ENCODE measurements at places on chromosomes 12 and 14. TPM values are rescaled to one million over a fixed set of nuclear protein-coding genes. Genes with fewer than 3 reads are reported as not detected.

Gene ZFHX2
- 0.10 TPM for total RNA-seq

Gene DTX1
- total RNA-seq, result 1.3 TPM

Gene PIWIL1
- total RNA-seq, result 0.08 TPM

Gene KCNC2
- not detected for total RNA-seq

Gene TAS2R43
- total RNA-seq, result not detected

Gene MED13L
- total RNA-seq, result 21.7 TPM

Gene GCH1
- 4.6 TPM for total RNA-seq

Gene FAM186B
- 3.8 TPM for total RNA-seq

Gene ZNF891
- 0.43 TPM for total RNA-seq

GRCh38 chr12:124747426-124748161, 116.1 kb downstream of the SCARB1 start:
- DNase-seq, result peak; percentile 90

DNA sequence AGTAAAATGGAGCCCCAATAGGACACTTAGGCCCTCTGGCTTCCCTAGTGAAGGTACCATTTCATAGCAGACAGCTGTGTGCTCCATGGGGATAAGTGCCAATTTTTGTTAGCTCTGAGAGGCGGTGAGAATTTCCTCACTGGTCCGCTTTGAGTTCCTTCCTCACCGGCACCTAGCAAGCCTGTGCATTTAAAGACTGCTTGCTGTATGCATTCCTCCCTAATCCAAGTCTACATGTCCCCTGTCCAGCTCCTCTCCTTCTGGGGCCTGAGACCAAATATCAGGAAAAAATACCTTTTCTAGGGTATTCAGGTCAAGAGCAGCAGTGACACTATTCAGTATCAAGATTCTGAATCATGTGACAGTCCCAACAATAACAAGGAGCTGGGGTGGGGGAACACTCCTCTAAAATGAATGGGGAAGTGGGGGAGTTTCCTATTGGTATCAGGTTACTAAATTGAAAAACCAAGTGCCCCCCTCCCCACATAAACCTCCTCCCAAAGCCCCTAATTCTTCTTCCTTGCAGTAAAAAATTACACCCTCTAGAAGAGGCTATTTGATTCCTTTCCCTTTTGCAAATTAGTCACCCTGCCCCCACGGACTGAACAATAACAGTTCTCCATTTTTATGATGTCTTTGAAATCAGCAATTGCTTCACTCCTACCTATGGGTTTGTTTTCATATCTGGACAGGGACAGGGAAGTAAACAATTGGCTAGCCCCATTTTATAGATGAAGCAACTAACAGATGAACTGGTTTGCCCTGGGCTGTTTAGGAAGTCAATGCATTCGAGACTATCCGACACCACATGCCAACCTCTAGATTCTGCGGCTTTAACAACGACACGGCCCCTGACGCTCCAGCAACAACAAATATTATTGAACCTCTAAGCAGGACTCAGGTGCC, 28.9 kb downstream of the BCL11B start:
- DNase-seq, result no peak

DNA sequence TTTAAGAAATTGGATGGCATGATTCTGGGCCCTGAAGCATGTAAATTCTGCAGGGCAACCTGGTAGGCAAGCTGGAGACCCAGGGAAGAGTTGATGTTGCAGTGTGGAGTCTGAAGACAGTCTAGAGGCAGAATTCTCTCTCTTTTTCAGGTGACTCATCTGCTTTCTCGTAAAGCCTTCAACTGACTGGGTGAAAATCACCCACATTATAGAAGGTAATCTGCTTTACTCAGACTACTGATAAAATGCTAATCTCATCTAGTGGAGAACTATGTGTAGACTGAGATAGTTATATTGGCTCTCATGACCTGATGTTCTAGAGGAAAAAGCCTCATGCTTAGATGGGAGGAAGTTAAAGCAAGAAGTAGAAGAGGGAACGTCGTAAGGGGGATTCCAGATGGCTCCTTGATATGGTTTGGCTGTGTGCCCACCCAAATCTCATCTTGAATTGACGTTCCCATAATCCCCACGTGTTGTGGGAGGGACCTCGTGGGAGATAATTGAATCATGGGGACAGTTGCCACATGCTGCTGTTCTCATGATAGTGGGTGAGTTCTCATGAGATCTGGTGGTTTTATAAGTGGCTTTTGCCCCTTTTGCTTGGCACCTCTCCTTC, 723.8 kb downstream of the BCL11B start:
- DNase-seq, result no peak

Measured in H4 (cell line).